Endothelial cell (in vitro differentiated cells): ENCODE measurements at places on chromosomes 7 and 10.

DNA sequence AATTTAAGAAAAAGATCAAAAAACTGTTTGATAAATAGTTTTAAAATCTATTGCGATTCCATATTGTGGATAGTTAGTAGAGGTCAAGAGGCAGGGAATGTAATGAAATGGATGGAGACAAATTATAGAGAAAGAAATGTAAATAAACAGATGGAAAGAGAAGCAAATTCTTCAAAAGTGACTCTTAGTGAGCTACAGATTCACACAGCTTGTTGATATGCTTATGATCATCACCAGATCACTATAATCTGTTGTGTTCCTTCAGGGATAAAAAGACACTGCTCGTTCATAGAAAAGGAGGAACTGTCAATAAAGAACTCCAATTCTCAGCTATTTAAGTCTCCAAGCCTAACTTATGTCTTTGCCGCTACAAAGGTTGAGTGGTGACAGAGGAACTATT lies 251.4 kb upstream of the SEMA3C start:
- no peak for DNase-seq

- no peak for DNase-seq
Measured at GRCh38 chr10:120012131-120012400, 119.5 kb downstream of the SEC23IP start.

- DNase-seq = peak; percentile 77
Measured at GRCh38 chr10:67788028-67788886, 49.7 kb downstream of the DNAJC12 start.

- DNase-seq = peak; percentile 12
Measured at GRCh38 chr10:99926925-99927720, 82.6 kb downstream of the DNMBP start.

- no peak for DNase-seq
Measured at GRCh38 chr7:134287916-134288659, 28.6 kb downstream of the SLC35B4 start.

DNA sequence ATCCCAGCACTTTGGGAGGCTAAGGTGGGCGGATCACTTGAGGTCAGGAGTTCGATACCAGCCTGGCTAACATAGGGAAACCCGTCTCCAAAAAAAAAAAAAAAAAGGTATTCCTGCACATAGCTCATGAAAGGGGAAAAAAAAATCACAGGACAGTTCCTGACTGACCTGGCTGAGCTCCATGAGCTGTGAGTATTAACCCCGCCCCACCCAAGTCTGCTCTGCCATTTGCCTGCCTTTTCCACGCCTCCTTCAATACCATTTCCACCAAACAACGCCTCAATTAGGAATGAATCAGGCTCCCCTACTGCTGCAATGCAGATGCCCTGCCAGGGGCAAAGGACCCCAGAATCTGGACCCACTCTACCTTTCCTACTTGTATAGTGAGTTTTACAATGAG lies 55.0 kb downstream of the PDIA4 start:
- no peak for DNase-seq

GRCh38 chr10:34933676-34934075 lies 118.6 kb upstream of the PARD3 start:
- no peak for DNase-seq

GRCh38 chr10:97444212-97444611 lies 1.6 kb downstream of the EXOSC1 start:
- no peak for DNase-seq

DNA sequence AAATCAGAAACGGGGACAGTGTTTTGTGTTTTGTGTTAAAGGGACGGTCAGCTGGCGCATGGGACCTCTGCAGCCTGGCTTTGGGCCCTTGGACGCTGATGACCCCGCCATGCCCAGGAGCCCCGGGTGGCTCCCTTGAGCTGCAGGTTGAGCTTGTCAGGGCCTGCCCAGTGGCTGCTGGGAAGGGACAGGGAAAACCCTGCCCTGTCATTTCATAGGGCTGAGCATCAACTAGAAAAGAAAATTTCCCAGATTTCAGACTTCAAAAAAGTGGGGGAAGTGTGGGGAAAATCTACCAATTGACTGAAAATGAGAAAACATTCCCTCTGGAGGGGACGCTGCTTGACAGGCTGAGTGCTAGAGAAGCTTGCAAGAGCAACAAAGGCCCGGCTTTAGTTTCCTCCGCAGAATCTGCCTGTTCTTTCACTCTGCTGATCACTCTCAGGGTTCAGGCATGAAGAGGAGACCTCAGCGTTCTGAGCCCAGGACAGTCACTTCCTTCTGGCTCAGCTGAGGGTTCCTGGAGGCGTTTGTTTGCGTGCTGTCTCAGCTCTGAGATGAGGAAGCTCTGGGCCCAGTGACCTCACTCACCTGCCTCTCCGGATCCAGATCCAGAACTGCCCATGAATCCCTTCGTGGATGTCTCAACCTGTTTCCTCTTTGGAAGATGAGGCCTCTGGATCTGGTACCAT lies 18.6 kb upstream of the DNAJB6 start:
- no peak for DNase-seq

DNA sequence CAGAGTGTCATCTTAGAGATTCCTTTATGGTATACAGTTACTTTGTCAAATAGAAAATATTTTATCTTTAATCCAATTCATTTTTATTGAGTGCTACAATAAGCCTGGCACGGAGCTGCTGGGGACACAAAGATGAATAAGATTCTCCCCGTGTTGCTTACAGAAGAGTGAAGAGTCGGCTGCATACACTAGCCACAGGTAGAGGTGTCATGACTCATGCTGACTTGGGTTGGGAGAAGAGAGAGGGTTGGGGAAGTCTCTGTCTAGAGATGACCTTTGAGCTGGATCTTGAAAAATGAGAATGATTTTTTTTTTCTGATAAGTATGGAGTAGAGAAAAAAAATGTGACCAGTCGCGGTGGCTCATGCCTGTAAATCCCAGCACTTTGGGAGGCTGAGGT lies 289.9 kb upstream of the CELF2 start:
- no peak for DNase-seq

- DNase-seq = peak; percentile 23
Measured at GRCh38 chr7:105429746-105430612, 41.3 kb upstream of the SRPK2 start.

- DNase-seq = no peak
Measured at GRCh38 chr10:6123532-6123931, 34.7 kb downstream of the RBM17 start.

DNA sequence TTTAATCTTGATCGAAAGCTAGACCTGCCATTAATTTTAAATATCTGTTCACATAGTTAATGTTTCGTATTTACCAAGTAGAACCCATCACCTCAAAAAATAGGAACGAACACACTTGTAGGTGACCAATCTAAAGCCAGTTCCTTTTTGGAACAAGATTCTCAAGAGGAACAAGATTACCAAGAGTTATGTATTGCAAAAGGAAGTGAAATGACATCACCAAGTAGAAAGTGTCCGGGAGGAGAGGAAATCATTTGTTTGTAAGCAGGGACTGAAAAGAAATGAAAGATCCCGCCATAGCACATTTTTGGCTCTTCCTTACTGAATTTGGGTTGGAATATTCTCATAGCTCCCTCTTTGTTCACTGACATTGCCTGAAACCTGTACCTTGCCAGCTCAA lies 1200.5 kb downstream of the SORCS1 start:
- no peak for DNase-seq

- no peak for DNase-seq
Measured at GRCh38 chr7:111282626-111283025, 191.7 kb downstream of the LRRN3 start.

DNA sequence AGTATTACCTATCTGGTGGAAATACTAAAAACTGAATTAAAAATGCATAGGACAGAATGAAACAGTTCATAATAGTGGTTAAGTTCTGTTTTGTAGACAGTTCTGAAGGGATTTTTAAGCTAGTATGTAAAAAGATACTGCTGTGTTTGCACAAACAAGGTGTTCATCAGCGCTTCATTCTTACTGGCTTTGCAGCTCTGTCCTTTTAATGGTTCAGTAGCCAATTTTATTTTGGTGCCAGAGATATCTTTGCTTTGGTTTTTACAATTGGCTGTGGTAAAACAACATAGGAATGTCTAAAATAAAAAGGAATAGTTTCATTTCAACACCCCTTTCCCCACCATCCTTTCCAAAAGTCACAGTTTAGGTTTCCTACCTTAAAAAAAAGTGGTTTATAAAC lies 33.0 kb downstream of the STAM start:
- DNase-seq = no peak

GRCh38 chr7:82757-83155 lies 109.6 kb upstream of the FAM20C start:
- no peak for DNase-seq

DNA sequence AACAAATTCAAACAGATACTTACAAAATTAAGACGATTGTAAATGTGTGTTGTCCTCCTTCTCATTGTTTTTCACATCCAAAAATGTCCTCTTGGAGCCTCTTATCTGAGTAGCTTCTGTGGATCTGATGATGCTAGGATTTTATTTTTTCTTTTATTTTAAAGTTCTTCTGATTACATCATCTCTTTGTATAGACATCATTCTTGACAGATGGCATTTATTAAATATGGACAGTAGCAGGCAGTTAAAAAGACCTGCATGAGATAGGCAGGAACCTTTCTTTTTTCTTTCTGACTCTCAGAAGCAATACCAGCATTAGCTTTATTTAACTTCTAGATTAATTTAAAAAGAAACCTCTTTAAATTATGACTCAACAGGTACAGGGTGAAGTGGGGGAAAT lies at the start of gene RPA3:
Gene RPA3, minus strand, starts transcription at position 116 of the 400 bp plus-strand sequence. CDS start 78,189 bp downstream, outside the sequence.
- DNase-seq = no peak
